ENCODE measurements at places on chromosomes 11 and 22.

- DNase-seq, result no peak
These were observed 22.0 kb upstream of the GLYATL1 start for GRCh38 chr11:58917159-58917783.

GRCh38 chr11:12099132-12099873 is 11.1 kb upstream of the MICAL2 start:
- no peak for DNase-seq

GRCh38 chr11:22734628-22735345 is 68.4 kb downstream of the GAS2 start:
- DNase-seq, result no peak

- no peak for DNase-seq
These were observed 6.5 kb upstream of the ST3GAL4 start for GRCh38 chr11:126348806-126349582.

DNA sequence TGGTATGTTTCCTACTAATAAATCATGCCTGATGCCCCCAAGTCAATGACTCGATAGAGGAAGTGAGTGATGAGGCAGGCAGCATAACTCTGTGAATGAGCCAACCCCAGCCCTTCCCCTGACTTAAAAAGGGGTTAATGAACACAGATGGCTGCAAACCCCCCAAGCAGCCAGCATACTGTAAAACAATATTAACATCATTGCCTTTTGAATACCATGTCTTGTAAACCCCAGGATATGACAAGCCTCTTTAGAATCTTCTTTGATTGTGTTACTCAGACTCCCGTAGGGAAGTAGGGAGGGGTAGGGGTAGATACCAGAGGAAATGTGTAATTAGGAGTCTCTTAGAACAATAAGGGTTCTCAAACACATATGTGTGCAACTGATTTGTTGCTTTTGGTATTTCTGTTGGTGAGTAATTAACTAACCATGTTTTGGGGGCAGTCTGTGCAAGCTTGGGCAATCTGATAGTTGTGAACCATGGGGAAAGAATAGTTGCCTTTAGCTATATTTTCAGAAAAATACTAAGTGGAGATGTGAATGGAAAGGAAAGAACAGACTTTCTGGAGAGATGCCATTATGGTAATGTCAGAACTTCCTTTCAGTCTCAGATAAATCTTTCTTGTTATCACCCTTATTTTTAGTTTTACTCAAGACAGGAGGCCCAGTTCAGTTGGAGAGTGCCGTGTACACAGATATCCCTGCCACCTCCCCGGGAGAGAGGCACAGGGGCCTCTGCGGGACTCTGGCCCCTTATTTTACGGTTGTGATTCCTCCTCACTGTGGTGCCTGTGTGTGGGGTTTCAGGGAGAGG is 701.8 kb downstream of the NTM start:
- no peak for DNase-seq

DNA sequence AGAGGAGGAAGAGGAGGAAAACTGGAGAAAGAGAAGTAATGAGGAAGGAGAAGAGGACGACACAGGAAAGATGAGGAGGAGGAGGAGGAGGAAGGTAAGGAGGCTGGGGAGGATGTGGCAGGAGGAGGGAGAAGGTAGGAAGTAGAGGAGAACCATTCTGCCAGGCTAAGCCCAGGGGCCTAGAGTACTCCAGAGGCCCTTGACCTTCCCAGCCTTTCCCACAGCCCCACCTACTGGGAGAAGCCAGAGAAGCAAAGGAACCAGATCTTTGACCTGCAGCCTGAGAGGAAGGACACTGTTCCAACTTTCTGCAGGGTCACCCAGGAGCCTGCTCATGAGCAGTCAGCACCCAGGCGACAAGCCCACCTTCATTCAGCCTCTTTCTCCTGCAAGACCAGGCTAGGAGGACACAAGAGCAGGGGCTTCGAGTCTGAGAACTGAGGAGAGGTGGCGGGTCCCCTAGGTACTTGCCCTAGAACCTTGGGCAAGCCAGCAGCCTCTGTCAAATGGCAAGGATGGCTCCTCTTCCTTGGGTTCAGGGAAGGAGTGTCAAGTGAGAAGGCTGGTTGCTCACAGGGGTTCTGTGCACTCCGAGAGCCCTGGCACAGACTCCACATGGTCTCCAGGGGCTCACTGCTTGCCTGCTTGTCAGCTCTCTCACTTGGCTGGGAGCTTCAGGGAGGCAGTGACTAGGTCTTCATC is 27.9 kb upstream of the OAF start:
- DNase-seq, result no peak

DNA sequence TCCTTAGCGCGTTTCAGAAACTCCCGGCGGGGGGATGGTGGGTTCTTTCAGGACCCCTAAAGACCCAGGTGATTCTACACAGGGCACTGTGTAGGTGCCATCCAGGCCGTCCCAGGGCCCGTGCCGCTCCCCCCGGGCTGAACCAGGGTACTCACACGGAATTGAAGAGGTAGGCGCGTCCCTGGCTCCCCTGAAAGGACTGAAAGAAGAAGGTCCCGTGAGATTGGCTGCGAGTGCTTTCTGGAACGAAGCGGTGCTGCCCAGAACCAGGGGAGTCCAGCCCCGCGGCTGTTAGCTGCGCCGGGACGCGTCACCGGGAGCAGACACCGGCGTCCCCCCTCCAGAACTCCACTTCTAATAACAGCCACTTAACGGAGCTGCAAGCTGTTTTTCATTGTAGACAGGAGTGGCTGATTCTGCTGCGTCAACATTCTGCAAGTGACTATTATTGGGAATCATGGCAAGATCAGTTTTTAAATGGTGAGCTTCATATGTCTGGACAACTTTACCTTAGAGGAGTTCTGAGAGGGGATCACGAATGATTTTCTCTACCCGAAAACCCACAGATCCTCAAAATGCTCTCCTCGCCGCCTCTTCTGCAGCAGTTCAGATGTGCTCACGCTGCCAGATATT is 31.8 kb downstream of the YPEL1 start:
- no peak for DNase-seq

GRCh38 chr11:35484435-35484834 is 41.0 kb downstream of the PAMR1 start:
- no peak for DNase-seq

- no peak for DNase-seq
These were observed 1251.2 kb downstream of the BRD1 start for GRCh38 chr22:48576333-48577013.
